ENCODE measurements at places on chromosomes 3 and 15.
A peak's percentile ranks its signal among the peaks of the same experiment; 100 is the strongest.

DNA sequence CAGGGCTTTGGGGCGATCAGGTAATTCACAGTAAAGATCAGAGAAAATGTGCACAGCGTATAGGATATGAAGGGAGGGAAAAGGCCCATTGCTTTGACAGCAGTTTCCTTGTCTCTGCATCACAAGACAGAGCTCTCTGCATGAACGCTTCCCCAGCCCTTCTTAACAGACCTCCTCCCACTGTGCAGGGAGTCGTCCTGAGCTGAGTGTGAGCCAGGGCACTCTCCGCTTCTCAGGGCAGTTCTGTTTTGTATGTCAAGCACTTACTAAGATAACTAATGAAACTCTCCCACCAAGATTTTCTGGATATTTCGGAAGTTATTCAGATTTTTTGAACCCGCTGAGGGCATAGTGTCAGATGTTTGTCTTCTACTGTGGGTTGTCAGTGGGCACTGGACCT is 105.8 kb upstream of the C15orf61 start:
- DNase-seq, result no peak

GRCh38 chr15:52180851-52181450 is 10.2 kb downstream of the GNB5 start:
- DNase-seq, result no peak

- DNase-seq, result no peak
These were observed 50.9 kb upstream of the NPHP3 start for GRCh38 chr3:132773071-132773619.

DNA sequence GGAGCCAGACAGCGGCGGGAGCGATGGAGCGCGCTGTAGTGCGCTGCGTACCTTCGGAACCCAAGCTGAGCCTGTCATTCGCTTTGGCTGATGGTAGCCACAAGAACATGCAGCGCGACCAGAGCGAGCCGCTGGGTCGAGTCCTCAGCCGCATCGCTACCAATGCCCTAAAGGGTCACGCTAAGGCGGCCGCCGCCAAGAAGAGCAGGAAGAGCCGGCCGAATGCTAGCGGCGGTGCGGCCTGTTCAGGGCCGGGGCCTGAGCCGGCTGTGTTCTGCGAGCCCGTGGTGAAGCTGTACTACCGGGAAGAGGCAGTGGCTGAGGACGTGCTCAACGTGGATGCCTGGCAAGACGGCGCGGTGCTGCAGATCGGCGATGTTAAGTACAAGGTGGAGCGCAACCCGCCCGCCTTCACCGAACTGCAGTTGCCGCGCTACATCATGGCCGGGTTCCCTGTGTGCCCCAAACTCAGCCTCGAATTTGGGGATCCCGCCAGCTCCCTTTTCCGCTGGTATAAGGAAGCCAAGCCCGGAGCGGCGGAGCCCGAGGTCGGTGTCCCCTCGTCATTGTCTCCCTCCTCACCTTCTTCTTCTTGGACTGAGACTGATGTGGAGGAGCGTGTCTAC is 498 bp downstream of the PDE12 start:
- DNase-seq, result peak; percentile 6

DNA sequence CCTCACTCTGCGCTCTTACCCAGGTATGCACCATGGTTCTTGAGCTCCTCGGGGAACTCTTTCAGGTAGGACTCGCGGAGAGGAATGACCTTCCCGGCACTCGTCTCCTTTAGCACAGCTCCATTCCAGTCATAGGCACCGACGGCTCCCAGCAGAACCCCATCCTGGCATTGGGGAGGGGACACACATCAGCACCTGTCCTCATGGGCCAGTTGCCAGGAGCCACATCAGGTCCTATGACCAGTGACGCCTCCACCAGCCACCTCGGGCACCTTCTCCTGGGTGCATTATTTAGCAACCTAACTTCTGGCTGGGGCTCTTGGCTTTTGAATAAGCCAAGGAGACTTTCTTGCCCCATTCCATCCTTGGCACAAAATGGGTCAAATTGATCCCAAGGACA is 61.9 kb downstream of the FEM1B start:
- no peak for DNase-seq

- DNase-seq, result no peak
These were observed 294.9 kb upstream of the SGO1 start for GRCh38 chr3:20480786-20481365.

GRCh38 chr3:12395349-12396012 is 88.8 kb upstream of the TSEN2 start:
- DNase-seq, result peak; percentile 36
